ENCODE measurements at places on chromosomes 12 and 14. TPM values are rescaled to one million over a fixed set of nuclear protein-coding genes. Genes with fewer than 3 reads are reported as not detected.

The DPY19L2 gene
- total RNA-seq: 49.8 TPM

The HOXC5 gene
- total RNA-seq: not detected

The PTGES3 gene
- 83.9 TPM for total RNA-seq

The PYGL gene
- 11.0 TPM for total RNA-seq

The USP15 gene
- total RNA-seq: 202 TPM

The SELPLG gene
- total RNA-seq: 1.6 TPM

The OR6C3 gene
- not detected for total RNA-seq

The ANO4 gene
- 77.3 TPM for total RNA-seq

The BCL7A gene
- 82.6 TPM for total RNA-seq

The IL31 gene
- not detected for total RNA-seq

The C1RL gene
- total RNA-seq: 5.9 TPM

The FOXN4 gene
- total RNA-seq: 0.94 TPM

The APPL2 gene
- total RNA-seq: 94.2 TPM

All from parietal lobe (tissue), 2 donors.